ENCODE measurements at places on chromosomes 12 and 14.

- no peak for DNase-seq
Observed at GRCh38 chr14:54599966-54600716, 33.2 kb downstream of the SAMD4A start.

- no peak for DNase-seq
Observed at GRCh38 chr14:96194657-96195431, 9.8 kb upstream of the BDKRB2 start.

GRCh38 chr14:98633380-98633779 lies 638.6 kb downstream of the BCL11B start:
- no peak for DNase-seq

DNA sequence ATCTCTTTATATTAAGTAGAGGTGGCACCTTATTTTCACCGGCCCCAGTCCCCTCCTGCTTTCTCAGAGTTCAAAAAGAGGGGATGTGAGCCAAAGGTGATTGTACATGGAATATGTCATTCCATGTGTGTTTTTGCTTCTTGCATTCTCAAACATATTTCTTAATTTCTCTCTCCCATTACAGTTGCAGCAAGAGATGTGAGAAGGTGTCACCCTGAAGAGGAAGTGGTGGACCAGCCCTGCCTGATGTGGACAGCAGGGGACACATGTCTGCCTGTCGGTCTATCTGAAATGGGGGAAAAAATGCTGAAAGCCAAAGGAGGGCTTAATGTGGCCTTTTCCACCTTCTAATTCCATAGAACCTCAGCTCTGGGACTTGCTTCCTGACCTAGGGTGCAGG lies 1.9 kb upstream of the FOXN3 start:
- DNase-seq = no peak

- DNase-seq = no peak
Observed at GRCh38 chr12:53060721-53061276, 10.9 kb downstream of the TNS2 start.

- DNase-seq = no peak
Observed at GRCh38 chr12:38930990-38931389, 25.6 kb upstream of the CPNE8 start.

GRCh38 chr14:22567437-22567836 lies 21.6 kb downstream of the DAD1 start:
- DNase-seq = no peak

Measured in CD4-positive, alpha-beta T cell treated with Interleukin-6 at 100 ng/mL for 8 hours (primary cell).